ENCODE measurements at places on chromosomes 2 and 18.

GRCh38 chr2:162579986-162580385, 236.1 kb downstream of the GCA start:
- DNase-seq, result no peak

DNA sequence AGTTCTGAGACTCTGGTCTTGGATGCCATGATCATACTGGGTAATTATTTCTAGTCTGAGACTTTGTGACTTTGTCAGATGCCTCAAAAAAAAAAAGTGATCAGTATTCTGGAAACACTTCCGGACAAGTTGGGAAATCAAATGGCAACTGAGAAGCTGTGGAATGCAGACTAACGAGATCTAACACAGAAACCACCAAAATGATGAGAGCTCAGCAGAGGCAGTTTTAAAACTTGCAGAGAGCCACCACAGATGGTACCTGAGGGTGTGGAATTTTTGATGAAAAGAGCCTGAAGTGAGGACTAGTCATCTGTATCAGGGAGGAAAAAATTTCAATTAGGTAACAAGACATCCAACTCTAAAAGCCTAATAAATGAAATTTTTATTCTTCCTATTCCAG, 5.5 kb upstream of the GPR75 start:
- DNase-seq, result no peak

GRCh38 chr2:239263669-239264491, 136.9 kb downstream of the HDAC4 start:
- DNase-seq, result no peak

DNA sequence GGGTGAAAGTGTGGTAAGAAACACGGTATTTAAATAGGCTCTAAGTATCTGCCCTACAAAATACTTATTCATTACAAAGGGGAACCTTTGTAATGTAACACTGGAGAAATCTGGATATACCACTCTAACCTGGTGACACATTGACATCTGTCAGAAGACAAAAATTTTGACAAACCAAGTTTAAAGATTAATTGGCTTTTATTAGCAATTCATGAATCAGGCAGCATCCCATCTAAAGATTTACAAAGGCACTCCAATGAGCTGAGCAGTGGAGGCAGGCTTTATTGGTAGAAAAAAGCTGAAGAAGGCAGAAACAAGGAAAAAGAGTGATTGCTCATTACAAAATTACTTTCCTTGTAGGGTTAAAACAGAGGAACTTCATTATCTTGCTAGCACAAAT, 35.0 kb downstream of the BMPR2 start:
- DNase-seq, result no peak

GRCh38 chr2:177553176-177553884, 160.8 kb downstream of the AGPS start:
- DNase-seq, result no peak

DNA sequence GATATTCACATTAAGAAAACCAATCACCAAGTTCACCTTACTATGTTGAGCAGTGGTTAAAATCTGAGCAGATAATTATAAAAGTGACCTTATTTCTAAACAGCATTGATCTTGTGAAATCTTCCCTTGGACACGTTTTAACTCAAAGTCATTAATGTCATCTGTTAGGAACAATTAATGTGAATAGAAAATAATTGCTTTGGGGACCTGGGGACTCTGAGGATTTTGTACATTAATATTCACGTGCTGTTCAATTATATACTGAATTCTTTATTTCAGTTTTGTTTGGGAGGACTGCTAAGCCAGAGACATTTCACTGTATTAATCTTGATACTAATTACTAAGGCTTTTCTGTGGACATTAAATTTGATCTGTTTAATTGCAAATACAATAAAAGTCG, 127.1 kb upstream of the LYPD1 start:
- no peak for DNase-seq

DNA sequence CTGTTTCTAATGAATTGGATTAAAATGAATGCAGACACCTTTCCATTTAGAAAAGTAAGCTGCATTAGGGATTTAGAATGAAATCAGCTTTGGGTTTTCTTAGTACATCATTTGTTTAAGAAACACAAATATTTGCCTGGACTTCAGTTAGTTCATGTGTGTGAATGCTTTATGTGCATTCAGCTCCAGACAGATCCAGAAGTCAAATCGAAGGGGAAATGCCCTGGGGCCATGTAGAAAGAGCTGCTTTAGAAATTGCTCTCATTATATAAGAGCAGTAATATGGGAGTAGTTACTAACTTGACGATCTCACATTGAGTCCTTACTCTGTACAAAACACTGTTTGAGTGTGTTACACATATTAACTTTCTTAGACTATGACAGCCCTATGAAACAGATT, 88.0 kb upstream of the TTC39C start:
- DNase-seq, result no peak

- DNase-seq, result no peak
Measured at GRCh38 chr2:178110681-178111080, 1.6 kb upstream of the RBM45 start.

DNA sequence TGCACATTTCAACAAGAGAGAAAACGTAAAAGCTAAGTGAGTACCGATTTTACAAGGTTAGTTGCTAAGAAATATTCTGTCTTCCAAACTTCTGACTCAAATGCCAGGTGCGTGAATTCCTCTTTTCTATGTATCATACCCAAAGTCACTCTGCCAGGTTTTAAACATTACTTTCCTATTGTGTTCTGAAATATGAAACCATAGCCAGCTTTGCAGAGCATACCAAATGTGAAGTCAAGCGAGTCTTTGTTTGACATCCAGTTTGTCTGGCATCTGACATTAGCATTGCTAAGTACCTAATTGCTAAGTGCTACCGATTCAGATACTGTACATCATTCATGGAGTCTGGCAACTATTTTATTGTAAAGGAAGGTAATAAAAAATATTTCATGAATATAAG, 321.9 kb upstream of the GALNT5 start:
- peak; percentile 52 for DNase-seq

DNA sequence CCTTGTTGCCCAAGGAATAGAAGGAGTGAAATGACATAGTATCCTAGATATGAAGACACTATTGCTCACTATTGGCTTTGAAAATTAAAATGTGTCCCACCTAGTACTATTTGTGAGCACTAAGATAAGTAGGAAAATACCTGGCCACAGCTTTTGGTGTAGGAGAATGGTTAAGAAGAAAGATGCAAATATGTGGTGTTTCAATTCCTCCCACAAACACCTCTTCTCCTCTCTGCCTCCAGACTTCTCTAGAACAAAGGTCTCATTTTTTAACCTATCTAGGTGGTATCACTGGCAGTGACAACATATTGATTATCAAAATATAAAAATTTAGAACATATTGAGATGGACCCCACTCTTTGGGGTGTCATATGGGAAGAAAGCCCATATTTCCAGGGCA, 929.9 kb upstream of the FANCL start:
- no peak for DNase-seq

DNA sequence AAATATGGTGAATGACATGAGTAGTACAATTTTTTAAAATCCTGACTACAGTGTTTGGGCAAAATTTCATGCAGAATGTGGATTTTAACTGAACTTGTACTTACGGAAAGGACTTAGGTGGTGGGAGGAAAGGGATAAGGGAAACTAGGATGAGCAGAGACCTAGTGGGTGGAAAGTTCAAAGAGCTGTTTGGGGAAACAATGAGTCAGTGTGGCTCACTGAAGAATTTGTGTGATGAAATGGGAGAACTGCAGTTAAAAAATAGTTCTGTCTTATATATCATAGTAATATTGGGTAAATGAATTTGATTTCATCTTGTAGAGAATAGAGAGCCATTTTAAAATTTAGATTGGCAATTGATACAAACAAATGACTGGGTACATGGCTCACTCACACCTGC, 220.1 kb upstream of the CTAGE1 start:
- no peak for DNase-seq

GRCh38 chr2:99597616-99598015, 107.8 kb upstream of the REV1 start:
- DNase-seq, result no peak

DNA sequence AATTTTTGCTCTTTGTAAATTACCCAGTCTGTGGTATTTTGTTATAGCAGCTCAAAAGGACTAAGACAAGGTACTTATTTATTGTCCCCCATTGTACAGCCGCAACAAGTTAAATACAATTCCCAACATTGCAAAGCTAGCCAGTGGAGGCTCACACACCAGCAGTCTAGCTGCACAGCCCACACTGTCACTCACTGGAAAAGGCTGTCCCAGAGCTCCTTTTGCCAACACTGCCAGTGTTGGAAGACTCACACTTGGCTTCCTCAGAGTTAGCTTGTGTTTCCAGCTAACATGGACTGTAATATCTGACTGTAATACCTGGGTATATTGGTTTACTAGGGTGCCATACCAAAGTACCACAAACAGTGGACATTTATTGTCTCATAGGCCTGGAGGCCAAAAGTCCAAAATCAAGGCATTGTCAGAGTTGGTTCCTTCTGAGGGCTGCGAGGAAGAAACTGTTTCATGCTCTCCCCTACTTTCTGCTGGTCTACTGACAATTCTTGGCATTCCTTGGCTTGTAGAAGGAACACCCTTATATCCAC, 6.6 kb upstream of the DYM start:
- no peak for DNase-seq

DNA sequence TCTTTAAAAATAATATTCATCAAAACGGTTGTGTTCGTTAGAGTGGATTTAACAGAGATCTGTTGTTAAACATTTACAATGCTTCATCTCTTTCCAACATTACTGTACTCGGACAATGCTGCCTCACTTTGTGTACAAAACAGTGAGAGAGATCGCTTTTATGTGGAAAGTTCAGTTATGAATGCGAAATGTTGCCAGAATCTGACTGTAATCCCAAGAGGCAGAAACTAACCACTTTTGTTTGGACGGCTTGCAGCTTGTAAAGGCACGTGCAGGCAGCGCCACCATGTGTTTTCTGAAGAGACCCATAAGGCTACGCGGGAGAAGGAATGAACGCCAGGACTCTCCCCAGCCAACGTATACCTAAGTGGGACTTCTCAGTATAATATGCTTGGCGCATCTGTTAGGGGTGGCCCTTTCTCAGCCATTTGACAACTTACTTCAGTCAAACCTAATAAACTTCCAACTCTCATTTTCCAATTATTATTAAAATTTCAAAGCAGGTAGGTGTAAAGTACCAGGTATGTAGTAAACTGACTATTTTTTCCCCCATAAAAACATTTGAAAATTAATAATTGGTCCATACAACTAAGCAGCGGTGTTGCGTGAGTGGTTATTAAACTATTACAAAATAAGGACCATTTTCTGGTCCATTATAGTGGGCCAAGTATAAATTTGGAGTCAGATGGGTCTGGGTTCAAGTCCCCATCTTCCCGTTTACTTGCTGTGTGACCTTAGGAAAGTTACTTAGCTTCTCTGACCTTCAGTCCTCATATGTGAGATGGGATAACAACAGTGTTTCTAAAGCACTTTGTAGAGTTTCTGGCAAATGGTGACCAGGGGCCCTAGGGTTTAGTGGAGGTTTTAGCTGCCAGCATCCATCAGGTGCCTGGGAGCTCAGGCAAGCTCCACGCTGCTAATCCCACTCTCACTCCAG, 5.6 kb upstream of the NAPG start:
- DNase-seq, result peak; percentile 47

- DNase-seq, result no peak
Measured at GRCh38 chr2:152234277-152234676, 58.7 kb upstream of the STAM2 start.

DNA sequence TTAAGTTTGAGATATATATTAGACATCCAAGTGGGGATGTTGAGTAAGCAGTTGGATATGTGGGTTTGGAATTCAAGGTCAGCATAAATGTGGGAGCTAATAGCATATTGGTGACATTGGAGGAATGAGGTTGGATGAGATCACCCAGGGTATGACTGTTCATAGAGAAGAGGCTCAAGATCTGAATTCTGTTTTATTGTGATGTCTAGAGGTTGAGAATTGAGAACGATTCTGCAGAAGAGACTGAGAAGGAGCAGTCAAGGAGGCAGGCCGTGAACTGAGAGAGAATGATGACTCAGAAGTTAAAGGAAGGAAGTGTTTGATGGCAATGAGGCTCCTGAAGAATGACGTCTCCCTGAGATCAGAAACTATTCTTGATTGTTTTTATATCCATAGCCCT, 5.9 kb downstream of the SERPINB11 start:
- DNase-seq, result no peak

DNA sequence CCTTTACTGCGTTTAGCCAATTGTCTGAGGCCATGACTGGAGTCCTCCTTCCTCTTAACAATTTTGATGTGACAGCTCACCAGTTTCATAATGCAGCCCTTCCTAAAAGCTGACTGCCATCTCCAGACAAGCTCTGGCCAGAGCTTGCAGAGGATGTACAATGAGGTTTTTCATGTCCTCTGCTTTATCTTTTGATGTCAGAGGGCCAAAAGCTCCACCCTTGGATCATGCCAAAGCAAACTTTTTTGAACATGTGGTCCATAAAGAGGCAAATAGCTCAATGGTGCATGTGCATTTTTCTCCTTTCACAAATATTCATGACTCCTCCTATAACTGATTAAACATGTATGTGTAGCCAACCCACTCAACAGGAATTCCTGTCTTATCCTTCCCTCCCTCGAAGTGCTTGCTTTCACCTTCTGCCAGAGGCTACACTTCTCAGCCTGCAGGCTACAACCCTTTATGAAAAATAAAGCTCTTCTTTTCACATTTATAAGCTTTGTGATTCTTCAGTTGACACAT, 266.2 kb downstream of the FBXO15 start:
- DNase-seq, result no peak

DNA sequence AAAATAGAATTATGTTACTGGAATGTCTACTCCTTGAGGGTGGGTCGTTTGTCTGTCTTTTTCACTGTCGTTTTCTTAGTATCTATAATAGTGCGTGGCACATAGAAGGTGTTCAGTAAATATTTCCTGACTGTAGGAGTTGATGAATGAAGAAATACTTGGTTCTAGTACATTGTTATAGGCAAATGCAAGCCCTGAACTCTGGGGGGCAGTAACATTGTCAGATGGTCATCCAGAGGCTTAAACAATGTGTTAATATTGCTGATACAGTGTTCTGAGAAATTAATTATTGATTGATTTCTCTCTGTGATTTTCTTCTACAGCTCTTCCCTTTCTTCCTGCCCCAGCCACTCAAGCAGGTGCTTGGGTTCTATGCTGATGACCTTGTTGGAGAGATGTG, 24.4 kb upstream of the THOC1 start:
- no peak for DNase-seq

DNA sequence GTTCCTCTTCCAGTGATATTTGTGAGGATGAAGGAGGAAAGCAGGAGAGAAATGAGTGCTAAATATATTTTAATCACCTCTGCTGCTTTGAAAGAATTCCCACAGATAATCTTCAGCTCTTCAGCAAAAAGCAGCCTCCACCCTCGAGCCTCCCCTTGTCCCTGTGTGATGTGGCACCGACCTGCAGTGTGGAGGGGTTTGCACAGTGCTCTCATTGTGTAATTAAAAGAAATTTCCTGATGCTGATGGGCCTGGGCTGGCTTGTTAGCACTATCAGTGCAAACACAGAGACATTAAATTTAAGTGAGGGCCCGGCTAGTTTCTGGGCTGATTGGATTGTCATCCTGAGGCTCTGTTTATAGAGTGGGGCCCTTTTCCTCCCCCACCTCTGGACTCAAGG, 53.4 kb downstream of the KIF5C start:
- no peak for DNase-seq
